Dorsolateral prefrontal cortex (tissue), 122 donors: ENCODE measurements at places on chromosomes 7 and 10. TPM values are rescaled to one million over a fixed set of nuclear protein-coding genes. Genes with fewer than 3 reads are reported as not detected.

Gene HDAC9
- total RNA-seq: 60.3 TPM

Gene CHAT
- total RNA-seq: not detected

Gene TSC22D4
- total RNA-seq: 324 TPM

Gene CCDC146
- 14.3 TPM for total RNA-seq

Gene NPY4R2
- total RNA-seq: 0.25 TPM

Gene INHBA
- 2.0 TPM for total RNA-seq

Gene MYL10
- total RNA-seq: not detected

Gene ZNF800
- total RNA-seq: 49.7 TPM

Gene CDK1
- total RNA-seq: 0.79 TPM

Gene ENO4
- total RNA-seq: 3.1 TPM

Gene PKD1L1
- 1.4 TPM for total RNA-seq

Gene GPR15LG
- total RNA-seq: not detected

Gene KCNIP2
- 116 TPM for total RNA-seq

Gene ALKBH4
- total RNA-seq: 17.4 TPM

Gene SPDYE2B
- total RNA-seq: not detected

Gene GOLGA7B
- 24.2 TPM for total RNA-seq
